ENCODE measurements at places on chromosomes 12 and 14. TPM values are rescaled to one million over a fixed set of nuclear protein-coding genes. Genes with fewer than 3 reads are reported as not detected.

GRCh38 chr14:21960636-21961035 lies 287.0 kb upstream of the OR4E1 start:
- H3K4me1 ChIP-seq: no peaks in the 10 kb centered on the region
- no peak overlapping the region for H3K27ac ChIP-seq
- no peak overlapping the region for H3K4me3 ChIP-seq
- H3K36me3 ChIP-seq: no peaks in the 10 kb centered on the region

DNA sequence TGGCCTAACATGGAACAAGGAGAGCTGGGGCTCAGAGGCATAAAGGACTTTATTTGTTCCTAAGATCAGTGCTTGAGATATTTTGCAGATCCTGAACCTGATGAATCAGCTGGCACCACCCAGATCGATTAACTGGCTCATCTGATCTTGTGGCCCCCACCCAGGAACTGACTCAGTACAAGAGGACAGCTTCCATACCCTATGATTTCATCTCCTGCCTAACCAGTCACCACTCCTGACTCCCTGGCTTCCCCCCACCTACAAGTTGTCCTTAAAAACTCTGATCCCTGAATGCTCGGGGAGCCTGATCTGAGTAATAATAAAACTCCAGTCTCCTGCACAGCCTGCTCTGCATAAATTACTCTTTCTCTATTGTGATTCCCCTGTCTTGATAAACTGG lies 5.1 kb downstream of the C12orf56 start:
- no peaks in the 10 kb centered on the region for H3K36me3 ChIP-seq
- H3K27me3 ChIP-seq: no peaks in the 10 kb centered on the region
- DNase-seq: no peak
- no peak overlapping the region for H3K4me3 ChIP-seq

GRCh38 chr14:102671410-102671809 lies 79.0 kb downstream of the RCOR1 start:
- no peak overlapping the region for H3K27ac ChIP-seq
- no peaks in the 10 kb centered on the region for H3K27me3 ChIP-seq
- 0 out of 2 replicates have a peak, but pooled peaks cover 11% of the 10 kb centered on the region for H3K36me3 ChIP-seq
- DNase-seq: no peak
- H3K4me1 ChIP-seq: peaks cover 10% of the 10 kb centered on the region

Gene KCNJ8
- total RNA-seq: not detected

GRCh38 chr12:68980476-68981212 lies 47.7 kb upstream of the CPM start:
- no peaks in the 10 kb centered on the region for H3K27me3 ChIP-seq
- no peak for DNase-seq
- no peaks in the 10 kb centered on the region for H3K36me3 ChIP-seq
- no peak overlapping the region for H3K27ac ChIP-seq

Gene SYNDIG1L
- total RNA-seq: not detected
